ENCODE measurements at places on chromosomes 1 and 21.

DNA sequence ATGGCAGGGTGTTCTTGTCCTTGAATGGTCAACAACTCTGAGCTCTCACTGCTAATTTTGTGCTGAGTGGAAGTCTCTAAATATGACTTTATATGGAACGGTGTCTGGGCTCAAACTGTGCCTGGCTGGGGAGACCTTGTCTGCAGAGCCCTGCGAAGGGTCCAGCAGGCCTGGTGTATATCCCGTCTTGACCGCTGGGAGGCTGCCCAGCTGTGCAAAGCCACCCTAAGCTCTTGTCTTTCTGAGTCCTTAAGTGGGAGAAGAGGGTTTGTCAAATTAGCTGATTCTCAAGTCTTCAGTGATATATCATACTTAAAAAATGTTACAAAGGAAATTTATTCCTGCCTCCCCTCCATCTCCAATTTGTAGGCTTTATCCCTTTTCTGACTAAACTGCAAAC lies 198.7 kb downstream of the KCNJ6 start:
- no peak for DNase-seq

- DNase-seq: no peak
Measured at GRCh38 chr1:84382127-84382526, 16.2 kb upstream of the DNASE2B start.

- DNase-seq: no peak
Measured at GRCh38 chr1:205942631-205943159, 561 bp downstream of the SLC26A9 start.

DNA sequence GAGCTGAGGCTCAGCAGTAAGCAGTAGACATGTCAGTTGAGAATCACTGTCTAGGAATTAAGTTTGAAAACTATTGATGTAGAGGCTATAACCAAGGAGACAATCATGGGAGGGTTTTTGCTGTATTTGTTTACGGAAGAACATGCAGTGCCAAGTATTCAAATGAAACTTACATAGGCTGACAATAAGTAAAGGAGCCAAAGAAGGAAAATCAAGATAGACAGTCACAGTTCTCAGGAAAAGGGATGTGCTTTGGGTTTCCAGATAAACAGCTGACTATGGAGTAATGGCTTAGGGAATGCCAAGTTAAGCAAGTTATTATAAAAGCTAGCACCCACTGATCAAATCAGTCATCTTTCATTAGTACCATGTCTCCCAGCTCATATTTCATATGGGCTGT lies 21.5 kb downstream of the GNG12 start:
- no peak for DNase-seq

DNA sequence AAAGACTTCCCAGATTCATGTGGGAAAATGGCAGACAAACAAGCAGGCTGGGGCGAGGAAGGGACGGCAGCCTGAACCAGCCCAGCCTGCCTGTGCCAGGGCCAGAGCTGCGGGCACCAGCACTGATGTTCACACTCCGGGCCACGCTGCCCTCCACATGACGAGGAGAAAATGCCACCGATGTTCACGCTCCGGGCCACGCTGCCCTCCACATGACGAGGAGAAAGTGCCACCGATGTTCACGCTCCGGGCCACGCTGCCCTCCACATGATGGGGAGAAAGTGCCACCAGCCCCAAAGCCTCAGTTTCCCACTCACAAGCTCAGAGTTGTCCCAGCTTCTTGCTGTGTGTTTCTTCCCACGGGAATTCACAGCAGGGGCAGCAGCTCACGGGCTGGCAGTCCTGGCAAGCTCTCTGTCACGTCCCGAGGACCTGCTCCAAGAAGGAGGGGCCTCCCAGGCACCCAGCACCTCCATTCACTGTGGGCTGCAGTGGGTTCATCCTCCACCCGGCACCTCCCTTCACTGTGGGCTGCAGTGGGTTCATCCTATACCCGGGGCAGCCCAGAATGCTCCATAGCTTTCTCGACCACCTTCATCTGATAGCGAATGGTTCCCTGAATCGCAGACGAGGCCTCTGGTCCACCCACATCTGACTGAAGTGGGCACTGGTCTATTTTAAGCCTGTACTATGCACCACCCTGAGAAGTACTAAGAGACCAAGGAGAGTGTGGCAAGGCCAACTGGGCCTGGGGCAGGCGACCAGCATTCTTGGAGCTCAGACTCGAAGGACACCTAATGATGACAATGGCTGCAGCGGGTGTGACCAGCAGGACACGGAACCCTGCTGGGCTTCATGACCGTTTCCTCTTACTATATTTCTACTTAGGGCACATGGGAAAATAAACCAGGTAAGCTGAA lies 108.8 kb downstream of the NPHP4 start:
- no peak for DNase-seq

DNA sequence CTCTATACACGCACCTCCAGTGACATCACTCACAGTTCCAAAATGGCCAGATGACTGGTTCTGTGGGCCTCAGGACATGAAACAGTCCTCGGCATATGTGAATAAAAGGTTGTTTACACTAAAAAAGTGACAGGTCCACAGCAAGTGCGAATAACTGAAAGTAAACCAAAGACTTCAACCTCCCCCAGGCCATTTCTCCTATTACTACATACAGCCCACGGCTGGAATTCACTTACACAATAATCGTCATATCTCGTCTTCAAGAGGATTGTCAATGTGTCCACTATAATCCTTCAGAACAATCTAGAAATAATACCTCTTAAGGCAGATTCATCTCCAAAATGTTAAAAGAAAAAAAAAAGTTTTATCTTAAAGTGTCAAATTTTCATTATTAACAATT lies 1.9 kb upstream of the PRDM15 start:
- no peak for DNase-seq

DNA sequence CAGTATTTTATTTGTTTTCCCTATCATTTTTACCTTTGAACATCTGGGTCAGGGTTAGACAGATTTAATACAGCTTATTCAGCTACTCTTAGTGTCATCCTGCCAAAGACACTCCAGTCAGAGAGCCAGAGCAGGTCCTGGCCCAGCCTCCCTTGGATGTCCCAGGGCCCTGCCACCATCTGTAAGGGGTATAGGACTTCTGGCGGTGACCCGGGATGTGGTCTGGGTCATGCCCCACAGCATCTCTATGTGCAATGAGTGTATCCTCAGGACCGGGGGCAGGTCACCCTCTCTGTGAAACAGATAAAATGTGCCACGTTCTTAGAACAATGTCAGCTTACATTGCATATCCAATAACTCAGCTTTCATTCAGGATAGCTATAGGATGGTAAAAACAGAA lies 37.8 kb upstream of the PRSS38 start:
- no peak for DNase-seq

DNA sequence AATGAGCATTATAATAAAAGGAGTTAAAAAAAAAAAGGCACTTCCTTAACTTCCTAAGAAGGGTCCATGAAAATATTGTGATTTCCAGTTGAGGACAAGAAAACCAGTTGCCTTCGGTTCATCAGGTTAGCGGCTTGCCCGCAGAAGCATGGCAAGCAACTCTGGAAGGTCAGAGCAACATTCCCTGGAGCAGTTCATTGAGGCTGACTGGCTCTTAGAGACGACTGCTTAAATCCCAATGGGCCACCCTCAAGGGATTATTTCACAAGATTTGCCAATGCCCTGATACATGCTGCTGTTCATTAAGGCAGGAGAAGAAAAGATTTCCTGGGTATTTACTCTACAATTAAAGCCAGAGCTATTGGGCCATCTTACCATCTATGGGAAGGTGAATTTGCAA lies 29.0 kb upstream of the CASQ2 start:
- DNase-seq: no peak

DNA sequence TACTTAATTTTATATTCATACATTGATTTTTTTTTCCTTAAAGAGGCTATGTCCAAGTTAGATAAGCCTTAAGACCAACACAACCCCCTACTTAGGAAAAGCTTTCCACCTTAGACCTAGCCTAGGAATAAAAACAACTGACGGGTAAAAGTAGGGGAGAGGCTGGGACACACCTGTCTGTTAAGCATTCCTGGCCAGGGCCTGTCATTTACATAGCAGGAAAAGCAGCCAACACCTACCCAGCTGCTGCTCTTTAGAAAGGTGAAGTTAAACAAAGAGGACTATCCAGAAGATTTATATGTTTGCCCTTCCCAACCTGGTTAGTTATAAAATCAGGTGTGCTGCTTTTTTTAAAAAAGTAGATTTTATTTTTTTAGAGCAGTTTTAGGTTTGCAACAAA lies 29.1 kb upstream of the SAMD13 start:
- no peak for DNase-seq

DNA sequence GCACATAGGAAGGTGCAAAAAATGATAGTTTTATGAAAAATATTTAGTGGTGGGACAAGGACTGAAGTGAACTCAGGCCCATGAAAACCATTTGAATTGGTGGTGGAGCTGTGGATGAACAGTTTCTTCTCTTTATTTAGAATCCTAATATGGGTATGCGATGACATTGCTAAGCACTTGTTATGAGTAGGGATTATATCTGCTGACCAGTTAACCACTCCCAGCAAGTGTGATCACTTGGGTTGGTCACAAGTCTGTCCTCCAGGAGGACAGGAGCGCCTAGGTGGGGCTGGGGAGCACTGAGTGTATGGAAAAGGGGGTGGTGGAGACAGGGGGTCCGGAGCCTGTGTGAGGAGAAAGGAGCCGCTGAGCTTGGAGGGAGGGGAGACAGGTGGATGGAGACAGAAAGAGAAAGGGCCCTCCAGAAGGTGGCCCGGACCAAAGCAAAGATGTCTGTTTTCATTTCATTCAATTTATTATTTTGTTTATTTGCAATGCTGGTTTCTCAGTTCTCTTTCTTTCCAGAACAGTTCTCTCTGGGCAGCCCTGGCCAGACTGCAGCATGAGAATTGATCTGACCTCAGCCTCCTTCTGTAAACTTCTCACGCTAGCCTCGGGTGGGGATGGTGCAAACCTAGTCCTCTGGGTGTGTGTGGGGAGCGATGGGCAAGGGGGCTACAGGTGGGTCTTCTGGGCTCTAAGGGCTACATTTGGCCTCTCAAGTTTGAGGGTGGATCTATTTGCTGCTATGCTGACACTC lies 9.9 kb upstream of the ZSCAN20 start:
- no peak for DNase-seq

DNA sequence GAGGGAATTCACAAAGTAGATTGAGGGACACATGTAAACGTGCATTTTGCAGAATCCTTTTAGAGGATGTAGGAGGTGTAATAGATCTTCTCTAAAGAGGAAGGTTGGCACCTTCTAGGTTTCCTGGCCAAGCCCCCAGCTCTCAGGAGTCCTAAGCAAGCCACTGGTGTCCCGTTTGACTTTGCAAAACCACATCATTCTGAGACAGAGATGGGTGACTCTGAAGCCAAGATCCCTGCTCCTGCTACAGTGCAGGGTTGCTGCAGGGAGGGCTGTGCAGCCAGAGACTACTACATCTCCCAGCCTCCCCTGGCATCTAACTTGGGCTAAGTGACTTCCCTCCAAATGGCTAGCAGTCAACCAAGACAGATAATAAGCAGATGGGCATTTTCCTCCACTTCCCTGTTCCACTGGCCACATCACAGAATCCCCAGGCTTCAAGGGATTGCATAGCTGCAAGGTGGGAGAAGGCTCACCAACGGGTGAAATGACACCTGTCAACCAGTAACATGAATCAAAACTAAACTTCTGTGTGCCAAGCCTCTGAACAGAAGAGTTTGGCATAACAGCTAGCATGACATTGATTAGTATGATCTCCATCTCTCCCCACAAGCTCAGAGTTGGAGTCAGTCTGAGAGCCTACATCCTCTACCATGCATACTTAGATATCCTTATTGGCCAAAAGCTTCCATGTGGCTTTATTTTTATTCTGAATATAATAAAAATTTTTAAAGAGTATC lies 129.6 kb upstream of the COA6 start:
- DNase-seq: no peak

DNA sequence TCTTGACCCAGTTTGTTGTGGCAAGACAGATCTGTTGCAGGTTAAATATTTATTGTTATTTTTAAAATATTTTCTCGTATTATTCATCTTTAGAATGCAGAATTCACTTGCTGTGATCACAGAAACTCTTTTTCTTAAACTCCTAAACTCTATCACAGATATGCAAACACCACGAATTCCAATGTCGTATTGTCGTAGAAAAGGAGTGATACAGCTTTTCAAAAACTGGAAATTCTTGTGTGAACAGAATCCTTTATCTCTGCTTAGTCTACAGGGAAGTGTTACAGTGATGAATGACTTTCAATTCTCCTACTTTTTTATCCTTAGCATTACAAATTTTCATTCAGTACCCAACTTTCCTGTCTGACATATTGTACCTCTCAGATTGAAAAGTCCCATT lies 1329.5 kb upstream of the B3GALT2 start:
- DNase-seq: no peak

GRCh38 chr1:246083416-246083815 lies 423.7 kb downstream of the SMYD3 start:
- no peak for DNase-seq

- no peak for DNase-seq
Measured at GRCh38 chr1:168291222-168291837, 10.7 kb downstream of the TBX19 start.

GRCh38 chr1:99784143-99784542 lies 17.7 kb upstream of the FRRS1 start:
- no peak for DNase-seq

- no peak for DNase-seq
Measured at GRCh38 chr1:64601207-64601606, 131.3 kb downstream of the CACHD1 start.

GRCh38 chr1:97895278-97895677 lies 25.6 kb downstream of the DPYD start:
- DNase-seq: no peak

DNA sequence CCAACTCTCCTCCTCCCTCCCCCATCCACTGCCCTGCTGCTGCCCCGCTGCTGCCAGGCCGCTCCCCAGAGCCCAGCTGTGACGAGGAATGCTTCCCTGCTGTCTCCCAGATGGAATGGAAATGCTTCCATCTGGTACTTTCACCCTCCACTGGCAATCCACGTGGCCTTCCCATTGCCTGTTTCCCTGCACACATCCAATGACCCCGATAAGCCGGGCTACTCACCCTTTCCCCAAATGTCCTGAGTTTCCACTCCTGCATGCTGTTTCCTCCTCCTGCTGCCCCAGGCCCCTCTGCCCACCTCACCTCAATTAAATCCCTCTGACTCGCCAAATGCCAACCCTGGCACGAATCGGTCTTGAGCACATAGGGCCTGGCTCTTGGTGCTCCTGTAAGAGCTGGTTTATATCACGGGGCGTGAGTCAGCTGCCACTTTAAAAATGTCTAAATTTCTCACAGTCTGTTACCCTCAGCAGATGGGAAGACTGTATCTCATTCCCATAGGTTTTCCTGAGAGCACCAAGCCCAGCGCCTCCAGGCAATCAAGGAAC lies 36.4 kb downstream of the MRAP start:
- no peak for DNase-seq

- DNase-seq: no peak
Measured at GRCh38 chr1:55746710-55747109, 531.5 kb upstream of the USP24 start.

GRCh38 chr1:171910786-171911185 lies 69.5 kb downstream of the DNM3 start:
- no peak for DNase-seq

GRCh38 chr1:222077206-222077605 lies 335.3 kb upstream of the DUSP10 start:
- no peak for DNase-seq

GRCh38 chr1:241551759-241552638 lies 19.8 kb downstream of the KMO start:
- peak; percentile 61 for DNase-seq

Measured in CD4-positive, alpha-beta T cell treated with Interleukin-17A for 1 hour (primary cell).